Lower lobe of right lung (tissue), 2 donors: ENCODE measurements at places on chromosomes 6 and 20.
A peak's percentile ranks its signal among the peaks of the same experiment; 100 is the strongest.

- DNase-seq, result no peak
Observed at GRCh38 chr6:169520104-169520503, 181.7 kb downstream of the WDR27 start.

DNA sequence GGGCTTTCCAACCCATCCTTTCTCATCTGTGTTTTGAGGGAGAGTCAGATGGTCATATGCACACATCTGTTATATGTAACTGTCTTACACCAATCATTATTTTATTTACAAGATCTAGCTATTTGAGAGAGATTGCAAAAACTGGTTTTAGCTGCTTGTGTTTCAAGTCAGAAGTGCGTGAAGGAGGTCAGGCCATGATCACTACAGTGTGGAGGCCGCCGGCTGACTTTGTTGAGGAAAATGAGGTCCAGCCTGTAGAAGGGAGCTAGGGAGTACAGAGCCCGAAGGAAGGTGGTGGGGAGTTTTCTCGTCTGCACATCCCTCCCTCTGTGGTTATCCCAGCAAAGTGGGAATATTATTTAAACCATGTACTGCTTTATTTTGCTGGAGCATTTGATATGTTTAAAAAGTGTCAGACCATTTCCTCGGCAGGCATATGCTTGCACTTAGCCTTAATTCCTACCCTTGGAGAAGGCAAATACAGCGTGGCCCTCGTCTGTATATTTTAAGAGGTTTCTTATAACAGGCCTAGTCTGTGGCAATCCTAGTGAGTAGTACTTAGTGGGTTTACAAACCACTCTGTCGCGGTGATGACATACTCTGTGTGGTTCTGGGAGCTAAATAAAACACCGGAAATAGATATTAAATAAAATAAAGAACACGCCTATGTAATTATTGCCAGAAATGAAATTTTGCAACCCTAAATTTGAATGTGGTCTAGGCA, 95.6 kb downstream of the UST start:
- DNase-seq, result no peak

DNA sequence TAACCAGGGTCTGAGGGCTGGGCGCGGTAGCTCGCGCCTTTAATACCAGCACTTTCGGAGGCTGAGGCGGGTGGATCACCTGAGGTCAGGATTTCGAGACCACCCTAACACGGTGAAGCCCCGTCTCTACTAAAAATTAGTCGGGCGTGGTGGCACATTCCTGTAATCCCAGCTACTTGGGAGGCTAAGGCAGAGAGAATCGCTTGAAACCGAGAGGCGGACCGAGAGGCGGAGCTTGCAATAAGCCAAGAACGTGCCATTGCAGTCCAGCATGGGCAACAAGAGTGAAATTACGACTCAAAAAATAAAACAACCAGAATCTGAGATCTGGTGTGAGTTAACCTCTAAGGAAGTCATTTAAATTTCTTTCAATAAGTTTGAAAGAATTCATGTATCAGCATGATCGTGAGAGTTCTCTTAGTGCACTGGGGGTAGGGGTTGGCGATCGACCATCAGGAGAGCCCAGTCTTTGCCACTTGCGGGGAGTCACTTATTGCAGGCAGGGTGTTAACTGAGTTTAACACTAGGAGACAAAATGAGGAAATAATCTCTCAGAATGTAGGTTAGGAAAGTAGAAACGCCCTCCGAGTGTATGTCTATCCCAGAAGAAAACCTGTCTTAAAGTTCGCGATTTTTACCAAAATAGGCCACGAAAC, 206.5 kb upstream of the ZNF184 start:
- DNase-seq, result no peak

GRCh38 chr6:87670707-87671106, 31.3 kb downstream of the AKIRIN2 start:
- DNase-seq, result no peak

DNA sequence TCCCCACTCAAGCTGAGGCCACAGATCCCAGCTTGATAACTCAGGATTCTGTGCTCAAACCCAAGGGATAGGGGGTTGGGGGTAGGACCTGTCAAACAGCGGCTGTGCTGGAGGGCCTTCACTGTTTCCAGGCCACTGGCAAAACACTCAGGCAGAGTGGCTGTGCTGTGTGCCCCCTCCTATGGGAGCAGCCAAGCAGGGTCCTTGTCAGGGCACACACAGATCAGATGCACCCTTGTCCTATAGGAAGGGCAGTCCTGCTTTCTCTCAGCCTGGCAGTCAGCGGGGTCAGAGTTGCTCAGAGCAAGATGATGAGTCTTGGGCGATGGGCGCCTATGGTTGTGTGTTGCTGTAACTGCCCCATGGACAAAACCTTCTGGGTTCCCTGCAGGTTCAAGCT, 554.8 kb downstream of the TBC1D32 start:
- no peak for DNase-seq

GRCh38 chr6:143252961-143253360, 192.3 kb downstream of the AIG1 start:
- no peak for DNase-seq

DNA sequence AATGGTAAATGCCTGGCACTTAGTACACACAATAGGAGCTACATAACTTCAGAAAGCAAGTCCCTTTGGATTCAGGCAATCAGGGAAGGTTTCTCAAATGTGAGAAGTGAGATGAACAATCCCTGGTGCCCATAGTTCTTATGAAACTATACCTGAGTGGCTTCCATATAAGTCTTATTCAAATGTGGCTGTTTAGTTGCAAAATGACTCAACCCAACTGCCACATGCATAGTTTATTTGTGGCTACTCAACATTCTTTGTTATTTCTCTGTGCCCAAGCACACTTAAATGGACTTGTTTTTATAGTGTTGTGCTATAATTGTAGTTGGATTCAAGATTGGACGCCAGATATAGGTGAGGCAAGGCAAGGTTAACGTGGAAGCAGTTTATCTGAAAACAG, 93.7 kb upstream of the ATXN1 start:
- no peak for DNase-seq

GRCh38 chr6:15602154-15602553, 60.7 kb downstream of the DTNBP1 start:
- DNase-seq, result no peak

DNA sequence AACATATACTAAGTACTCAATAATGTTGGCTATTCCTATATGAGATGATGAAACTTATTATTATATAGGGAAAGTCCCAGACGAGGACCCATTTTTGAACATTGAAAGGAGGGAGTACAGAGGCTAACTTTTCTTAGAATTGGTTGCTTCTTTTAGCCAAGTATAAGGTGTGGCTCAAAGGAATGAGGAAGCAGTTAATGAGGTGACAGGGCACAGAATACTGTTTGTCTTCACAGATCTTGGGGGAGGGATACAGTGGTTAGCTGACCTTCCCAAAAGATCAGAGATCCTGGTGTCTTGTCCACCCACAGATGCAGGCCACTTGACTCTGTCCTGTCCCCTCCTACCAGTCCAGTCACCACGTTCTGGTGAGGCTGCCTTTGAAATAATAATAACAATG, 67.8 kb upstream of the EPB41L1 start:
- DNase-seq, result no peak

GRCh38 chr6:75932067-75932466, 140.4 kb downstream of the IMPG1 start:
- no peak for DNase-seq

GRCh38 chr6:166626177-166627032, 646 bp downstream of the RPS6KA2 start:
- peak; percentile 64 for DNase-seq

DNA sequence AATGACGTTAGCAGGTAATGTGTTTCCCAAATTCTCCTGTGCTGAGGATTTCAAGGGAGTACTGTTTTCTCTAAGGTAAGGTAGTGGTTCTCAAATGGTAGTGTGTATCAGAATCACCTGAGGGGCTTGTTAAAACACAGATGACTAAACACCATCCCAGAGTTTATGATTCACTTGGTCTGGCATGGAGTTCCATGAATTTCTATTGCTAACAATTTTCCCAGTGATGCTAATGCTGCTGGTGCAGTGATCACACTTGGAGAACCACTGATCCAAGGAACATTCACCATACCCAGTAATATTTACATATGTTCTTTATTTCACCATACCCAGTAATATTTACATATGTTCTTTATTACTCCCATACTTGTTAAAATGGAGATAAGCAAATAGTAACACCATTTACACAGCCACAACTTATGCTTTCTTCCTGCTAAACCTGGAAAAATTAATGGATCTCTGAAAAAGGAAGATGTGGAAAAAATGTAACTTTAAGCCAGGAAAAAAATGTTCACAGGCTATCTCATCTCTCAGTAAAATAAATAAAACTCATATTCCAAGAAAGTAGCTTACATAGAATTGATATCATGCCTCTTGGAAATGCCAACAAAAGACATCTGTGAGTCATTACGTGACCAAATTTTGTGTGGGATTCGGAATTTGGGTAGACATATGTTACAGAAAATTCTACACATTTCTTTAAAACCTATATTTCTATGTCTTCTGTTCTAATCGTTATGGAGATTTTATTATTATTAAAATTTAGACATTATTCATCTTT, 129.5 kb downstream of the MMUT start:
- no peak for DNase-seq

GRCh38 chr6:85568411-85568810, 25.2 kb downstream of the SNX14 start:
- no peak for DNase-seq

GRCh38 chr6:138455746-138456400, 43.4 kb downstream of the NHSL1 start:
- no peak for DNase-seq

DNA sequence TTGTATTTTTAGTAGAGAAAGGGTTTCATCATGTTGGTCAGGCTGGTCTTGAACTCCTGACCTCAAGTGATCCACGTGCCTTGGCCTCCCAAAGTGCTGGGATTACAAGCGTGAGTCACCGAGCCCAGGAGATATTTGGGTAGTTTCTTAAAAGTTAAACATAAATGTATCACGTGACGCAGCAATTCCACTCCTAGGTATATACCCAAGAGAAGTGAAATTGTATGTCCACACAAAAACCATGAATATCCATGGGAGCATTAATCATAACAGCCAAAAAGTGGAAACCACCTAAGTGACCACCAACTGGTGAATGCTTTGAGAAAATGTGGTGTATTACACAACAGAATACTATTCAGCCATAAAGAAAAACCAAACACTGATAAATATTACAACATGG, 164.8 kb downstream of the MRPL14 start:
- no peak for DNase-seq

GRCh38 chr6:82419132-82419581, 55.5 kb downstream of the TPBG start:
- DNase-seq, result no peak

DNA sequence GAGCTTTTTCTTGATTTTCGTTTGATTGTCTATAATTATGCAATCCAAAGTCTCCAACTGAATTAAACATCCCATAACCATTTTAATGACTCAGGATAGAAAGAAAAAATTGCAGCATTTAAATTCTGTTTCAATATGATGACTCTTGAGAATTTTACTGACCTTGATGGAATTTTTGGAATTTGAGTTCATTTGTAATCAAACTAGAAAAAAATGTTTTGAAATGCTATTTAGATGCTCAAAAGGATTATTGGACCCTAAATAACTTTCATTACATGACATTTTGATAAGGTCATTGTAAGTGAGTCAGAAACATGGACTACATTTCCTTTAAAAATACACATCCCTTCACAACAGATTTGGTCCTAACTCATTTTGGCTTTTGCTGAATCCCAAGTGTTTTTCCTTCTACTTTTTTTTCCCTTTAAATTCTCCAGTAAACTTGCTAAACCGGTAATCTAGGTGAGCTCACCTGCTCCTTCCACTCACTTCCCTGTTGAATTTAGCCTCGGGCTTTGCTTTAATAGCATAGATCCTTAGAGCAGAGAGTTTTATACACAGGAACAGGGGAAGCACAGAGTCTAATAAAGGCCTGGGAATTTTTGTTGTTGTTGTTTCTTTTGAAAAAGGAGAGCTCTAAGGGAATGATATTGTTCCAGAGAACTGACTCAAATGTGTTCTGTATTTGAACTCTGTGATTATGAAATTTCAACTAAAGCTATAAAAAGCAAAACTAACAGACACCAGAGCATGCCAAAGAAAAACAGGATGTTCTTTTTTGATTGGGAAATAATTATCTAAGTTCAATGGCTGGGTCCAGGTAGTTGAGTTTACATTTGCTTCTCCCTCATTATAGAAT, 1088.2 kb upstream of the CITED2 start:
- DNase-seq, result no peak

DNA sequence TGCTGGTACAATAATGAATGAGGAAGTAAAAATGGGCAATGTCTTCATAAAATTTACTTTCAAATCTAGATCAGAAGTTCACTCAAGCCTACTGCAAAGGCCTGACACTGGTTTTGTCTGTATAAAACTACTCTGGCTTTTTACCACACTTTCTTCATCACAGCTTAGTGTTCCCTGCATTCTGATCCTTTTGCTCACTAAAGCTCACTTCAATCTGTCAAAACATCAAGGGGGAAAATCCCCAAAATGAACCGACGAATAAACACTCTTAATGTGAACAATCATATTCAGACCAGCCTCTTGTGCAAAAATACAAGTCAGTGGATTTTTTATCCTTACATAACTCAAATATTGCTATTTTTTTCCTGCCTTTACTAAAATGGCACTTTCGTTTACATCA, 98.5 kb downstream of the PRDM1 start:
- DNase-seq, result no peak

DNA sequence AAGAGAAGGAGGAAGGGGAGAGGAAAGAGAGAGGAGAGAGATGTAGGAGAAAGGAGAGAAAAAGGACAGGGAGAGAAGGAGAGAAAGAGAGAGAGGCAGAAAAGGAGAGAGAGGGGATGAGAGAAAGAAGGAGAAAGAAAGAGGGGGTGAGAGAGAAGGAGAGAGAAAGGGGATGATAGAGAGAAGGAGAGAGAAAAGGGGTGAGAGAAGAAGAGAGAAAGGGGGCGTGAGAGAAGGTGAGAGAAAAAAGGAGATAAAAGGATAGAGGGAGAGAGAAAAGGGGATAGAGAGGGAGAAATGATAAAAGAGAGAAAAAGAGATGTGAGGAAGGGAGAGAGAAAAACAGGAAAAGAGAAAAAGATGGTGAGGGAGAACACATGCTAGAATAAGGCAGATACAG, 933.4 kb downstream of the KIF16B start:
- DNase-seq, result no peak

DNA sequence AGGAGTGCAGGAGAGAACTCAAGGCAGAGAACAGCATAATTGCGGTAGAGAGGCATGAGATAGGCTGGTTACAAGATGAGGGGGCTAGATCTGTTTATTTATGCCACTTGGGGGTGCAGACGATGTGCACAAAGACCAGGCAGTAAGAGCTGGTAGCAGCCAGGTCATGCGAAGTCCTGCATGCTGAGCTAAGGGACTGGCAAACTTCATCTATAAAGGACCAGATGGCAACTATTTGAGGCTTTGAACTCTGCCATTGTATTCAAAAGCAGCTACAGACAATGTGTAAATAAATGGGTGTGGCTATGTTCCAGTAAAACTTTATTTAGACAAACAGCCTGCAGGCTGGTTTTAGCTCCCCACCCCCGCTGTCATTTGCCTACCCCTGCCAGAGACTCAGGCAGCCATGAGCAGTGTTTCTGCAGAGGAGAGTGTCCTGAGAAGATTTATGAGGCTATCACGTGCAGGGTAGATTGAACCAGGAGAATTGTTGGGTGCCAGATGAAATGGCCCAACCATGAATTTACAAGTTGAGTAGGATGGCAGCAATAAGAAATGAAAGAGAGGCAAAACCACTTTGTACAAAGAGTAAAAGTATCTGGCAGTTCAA, 253.4 kb upstream of the MOCS1 start:
- DNase-seq, result no peak
